ENCODE measurements at places on chromosomes 1 and 21.

DNA sequence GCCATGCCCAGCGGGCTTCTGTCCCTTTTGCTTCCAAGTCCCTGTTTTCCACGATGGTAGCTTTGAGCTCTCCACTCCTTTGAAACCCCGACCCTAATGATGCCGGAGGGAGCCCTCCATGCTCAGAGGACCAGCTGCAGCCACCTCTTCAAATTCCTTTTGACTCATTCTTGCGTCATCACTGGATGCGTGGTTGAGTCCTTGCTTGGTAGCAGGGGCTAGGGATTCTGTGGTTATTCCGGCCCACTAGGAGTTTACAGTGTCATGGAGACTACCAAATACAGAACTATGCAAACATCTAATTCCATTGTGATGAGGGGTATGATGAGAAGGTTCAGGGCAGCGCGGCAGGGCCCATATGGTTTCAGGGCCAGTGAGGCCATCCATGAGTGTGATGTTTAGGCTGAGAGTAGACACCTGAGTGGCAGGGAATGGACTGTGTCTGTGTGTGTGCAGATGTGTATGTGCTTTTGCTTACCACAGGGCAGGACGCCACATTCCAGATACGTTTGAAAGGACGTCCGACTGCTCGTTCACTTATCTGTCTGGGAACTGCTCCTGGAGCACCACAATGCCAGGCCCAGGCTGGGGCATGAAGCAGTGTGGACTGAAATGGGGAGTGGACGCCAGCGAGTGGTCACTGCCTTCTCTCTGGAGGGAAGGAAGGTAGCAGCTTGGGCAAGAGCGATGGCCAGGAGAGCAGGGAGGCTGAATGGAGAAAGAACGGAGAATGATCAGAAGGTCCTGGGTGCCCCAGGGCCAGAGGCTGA lies 30.4 kb upstream of the ZBTB21 start:
- DNase-seq, result no peak

DNA sequence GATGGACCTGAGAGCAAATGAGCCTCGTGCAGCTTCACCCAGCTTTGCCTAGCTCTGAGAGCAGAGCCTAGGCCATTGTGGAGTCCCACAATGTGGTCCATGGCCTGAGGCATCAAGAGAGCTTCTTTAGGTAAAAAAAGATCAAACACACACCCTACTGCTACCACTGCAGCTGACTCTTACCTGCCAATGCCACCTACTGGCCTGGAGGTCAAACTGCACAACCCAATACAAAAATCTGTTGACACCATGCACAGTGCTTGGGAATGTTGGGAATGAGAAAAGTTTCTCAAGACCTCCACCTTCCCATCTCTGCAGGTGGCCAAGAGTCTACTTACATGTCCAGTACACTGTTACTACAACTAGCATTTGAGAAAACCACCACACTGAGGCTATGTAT lies 60.6 kb downstream of the UCHL5 start:
- no peak for DNase-seq

DNA sequence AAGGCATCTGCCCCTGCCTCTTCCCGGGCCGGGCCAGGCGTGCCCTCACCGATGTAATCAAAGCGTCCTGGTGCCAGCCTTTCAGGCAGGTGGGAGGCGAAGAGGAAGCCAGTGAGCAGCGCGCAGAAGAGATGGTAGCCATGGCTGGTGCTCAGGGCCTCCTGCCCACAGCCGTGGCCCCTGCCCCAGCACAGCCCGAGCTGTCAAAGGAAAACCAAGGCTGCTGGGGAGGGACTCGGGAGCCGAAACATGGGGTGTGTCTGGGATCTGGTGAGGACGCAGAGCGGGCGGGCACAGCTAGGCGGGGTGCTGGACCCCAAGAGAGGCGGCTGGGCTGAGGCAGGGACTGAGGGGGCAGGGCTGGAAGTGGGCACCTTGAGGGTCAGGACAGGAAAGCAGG lies 2.7 kb downstream of the BGLAP start:
- DNase-seq, result no peak

DNA sequence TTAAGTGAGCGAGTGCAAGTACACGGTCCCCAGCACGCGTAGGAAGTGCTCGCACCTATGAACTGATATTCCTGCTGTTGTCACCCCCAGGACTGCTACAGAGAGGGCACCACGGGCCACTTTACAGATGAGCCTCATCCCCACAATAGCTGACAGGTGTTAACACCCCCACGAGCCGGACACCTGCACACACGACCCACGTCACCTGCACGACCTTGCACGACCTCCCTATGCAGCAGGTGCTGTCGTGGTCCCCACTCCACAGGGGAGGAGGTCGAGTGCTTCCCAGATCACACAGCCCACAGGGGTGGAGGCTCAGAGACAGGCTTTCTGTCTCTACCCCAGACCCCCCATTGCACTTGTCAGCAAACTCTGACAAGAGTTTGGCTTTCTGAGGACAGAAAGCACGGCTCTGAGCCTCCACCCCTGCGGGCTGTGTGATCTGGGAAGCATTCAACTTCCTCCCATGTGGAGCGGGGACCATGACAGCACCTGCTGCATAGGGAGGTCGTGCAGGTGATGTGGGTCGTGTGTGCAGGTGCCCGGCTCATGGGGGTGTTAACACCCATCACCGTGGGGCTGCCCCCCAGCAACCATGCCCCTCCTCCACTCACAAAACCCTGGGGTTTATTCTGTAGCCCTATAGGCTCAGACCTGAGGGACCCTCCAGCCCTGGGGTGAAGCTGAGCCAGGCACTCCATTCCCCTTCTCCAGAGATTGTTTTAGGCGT lies 80.8 kb downstream of the MATN1 start:
- no peak for DNase-seq

DNA sequence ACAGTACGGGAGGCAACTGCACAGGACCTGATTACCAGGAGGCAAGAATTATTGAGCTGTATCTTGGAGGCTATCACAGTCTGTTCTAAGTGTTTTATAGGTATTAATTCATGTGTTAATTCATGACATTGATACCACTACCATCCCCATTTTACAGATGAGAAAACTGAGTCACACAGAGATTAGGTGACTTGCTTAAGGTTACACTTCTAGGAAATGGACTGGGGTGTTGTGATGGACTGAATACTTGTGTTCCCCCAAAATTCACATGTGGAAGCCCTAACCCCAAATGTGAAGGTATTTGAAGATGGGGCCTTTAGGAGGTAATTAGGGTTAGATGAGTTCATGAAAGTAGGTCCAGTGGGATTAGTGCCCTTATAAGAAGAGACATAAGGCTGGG lies 10.1 kb upstream of the TRIM63 start:
- DNase-seq, result no peak

- no peak for DNase-seq
Measured at GRCh38 chr21:32886339-32886738, 114.8 kb upstream of the PAXBP1 start.

DNA sequence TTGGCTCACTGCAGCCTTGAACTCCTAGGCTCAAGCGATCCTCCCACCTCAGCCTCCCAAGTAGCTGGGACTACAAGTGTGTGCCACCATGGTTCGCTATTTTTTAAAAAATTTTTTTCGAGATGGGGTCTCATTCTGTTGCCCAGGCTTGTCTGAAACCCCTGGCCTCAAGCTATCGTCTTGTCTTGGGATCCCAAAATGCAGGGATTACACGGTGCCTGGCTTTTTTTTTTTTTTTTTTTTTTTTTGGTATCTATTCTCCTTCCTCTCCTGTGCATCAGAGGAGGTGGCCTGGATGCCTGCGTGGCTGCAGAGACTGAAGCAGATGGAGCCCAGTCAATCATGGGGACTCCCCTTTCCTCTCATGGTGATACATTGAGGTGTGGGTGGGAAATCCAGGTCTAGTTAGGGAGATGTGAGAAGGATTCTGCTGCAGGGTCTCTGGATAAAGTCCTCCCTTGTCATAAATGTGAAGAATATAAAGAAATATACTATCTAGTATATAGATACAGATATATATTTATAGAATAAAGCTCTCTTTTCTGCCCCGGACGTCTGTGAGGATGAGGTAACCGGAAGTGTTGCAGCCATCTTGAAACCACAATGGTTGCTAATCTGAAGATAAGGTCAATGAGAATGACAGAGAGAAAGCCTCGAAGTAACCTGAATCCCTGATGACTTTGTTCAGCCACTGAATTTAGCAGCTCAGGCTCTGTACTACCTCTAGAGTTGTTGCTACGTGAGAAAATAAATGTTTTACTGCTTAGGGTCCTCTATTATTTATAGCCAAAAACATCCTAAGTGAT lies 19.5 kb upstream of the RGSL1 start:
- DNase-seq, result no peak

Data from stimulated activated CD8-positive, alpha-beta memory T cell treated with anti-CD3 and anti-CD28 coated beads, Interleukin-4, amount 100 ng/mL, for 1 hour (primary cell).